RPMI7951 (cell line): ENCODE measurements at places on chromosomes 6 and 20. TPM values are rescaled to one million over a fixed set of nuclear protein-coding genes. Genes with fewer than 3 reads are reported as not detected.

The CASS4 gene
- 2.2 and 2.5 TPM in 2 replicates for total RNA-seq

- no peak for DNase-seq
Observed at GRCh38 chr20:36312724-36313441, 6.7 kb downstream of the DLGAP4 start.

The DEFB121 gene
- not detected in 2 replicates for total RNA-seq

The SNPH gene
- total RNA-seq: 7.0 and 9.4 TPM in 2 replicates

DNA sequence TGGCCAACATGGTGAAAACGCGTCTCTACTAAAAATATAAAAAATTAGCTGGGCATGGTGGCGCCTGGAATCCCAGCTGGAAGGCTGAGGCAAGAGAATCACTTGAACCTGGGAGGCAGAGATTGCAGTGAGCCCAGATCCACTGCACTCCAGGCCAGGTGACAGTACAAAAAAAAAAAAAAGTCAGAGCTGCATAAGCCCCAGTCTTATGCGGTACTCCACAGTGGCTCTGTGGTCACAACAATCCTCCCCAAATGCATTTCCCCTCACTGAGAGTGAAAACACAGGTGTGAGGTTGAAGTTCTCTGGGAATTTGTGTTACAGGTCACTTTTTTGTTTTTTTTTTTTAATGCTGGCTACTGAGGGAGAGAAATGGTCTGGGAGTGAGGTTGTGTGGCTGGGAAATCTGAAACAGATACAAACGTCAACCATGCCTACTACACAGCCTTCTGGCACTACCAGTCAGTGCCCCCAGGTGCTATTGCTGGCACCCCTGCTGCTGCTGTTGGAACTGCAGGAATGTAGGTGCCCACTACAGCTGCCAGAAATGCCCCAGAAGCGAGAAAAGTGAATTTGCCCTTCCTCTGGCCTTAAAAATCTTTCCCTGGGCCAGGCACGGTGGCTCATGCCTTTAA is 5.7 kb downstream of the MRPS26 start:
- no peak for DNase-seq
